ENCODE measurements at places on chromosomes 4 and X.

DNA sequence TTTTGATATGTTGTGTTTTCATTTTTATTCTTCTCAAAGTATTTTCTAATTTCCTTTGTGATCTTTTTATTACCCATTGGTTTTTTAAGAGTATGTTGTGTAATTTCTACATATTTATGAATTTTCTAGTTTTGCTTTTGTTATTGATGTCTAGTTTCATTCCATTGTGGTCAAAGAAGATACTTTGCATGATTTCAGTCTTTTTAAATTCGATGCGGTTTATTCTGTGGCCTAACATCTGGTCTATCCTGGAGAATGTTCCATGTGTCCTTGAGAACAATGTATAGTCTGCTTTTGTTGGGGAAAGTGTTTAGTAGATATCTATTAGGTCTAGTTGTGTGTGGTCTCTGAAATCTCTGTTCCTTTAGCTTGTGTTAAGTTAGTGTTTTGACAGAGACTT, 46.2 kb downstream of the PPEF1 start:
- no peak for DNase-seq
- no peak overlapping the region for H3K27ac ChIP-seq
- H3K27me3 ChIP-seq = no peaks in the 10 kb centered on the region
- no peaks in the 10 kb centered on the region for H3K36me3 ChIP-seq

- H3K27me3 ChIP-seq = no peaks in the 10 kb centered on the region
- no peaks in the 10 kb centered on the region for H3K4me1 ChIP-seq
- no peak overlapping the region for H3K4me3 ChIP-seq
- no peak for DNase-seq
- H3K27ac ChIP-seq = no peak overlapping the region
- no peaks in the 10 kb centered on the region for H3K36me3 ChIP-seq
Observed at GRCh38 chr4:60805500-60806313, 394.4 kb upstream of the ADGRL3 start.

DNA sequence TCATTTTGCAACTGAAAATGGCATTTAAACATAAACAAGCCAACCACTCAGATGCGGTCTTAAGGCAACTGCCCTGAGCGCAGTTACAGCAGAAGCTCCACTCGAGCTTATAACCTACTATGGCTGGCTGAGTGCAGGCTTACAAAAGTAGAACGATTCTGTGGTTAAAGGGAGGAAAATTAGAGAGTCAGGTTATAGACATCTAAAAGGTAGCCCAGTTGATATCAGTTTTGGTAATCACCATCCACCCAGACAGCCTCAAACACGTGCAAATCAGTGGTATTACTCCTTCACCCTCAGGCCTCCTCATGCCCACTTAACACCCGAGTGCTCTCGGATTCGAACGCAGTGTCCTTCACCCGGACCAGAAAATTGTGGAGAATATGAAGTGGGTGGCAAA, 3.1 kb downstream of the LEF1 start:
- H3K36me3 ChIP-seq = no peaks in the 10 kb centered on the region
- DNase-seq = no peak
- peaks cover 61% of the 10 kb centered on the region for H3K27me3 ChIP-seq
- peak overlapping the region; percentile 65 for H3K4me3 ChIP-seq
- peaks cover 19% of the 10 kb centered on the region for H3K4me1 ChIP-seq

DNA sequence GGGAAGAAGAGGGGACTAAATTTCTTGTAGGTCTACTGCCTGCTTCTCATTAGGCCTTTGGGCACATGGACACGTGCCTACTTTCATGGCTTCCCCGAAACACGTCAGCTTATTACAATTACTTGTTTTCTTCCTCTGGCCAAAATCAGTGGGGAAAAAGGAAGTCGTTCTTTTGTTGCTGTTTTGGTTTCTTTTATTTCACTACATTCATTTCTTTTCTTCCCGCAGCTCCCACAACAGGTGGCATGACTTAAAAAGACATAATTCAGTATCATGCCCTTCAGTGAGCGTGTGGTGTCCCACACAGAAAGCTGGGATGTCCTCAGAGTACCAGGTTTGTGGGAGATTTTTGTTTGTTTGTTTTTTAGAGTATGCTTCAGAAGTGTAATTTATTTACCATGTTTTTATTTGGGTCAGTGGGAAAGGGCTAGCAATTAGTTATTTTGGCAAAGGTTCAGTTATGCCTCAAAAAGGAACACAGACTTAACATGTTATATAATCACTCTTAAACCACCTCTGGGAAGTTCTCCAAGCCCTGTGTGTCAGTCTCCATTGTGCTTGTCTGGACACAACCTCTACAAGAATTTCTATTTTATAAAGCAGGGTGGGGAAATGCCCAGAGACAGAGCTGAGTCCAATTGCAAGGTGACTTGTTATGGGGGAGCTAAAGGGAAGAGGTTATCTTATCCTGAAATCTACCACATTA, 44.2 kb upstream of the SPRY1 start:
- no peak overlapping the region for H3K4me3 ChIP-seq
- no peak overlapping the region for H3K27ac ChIP-seq
- no peaks in the 10 kb centered on the region for H3K36me3 ChIP-seq

- no peak for DNase-seq
- H3K4me3 ChIP-seq = no peak overlapping the region
- H3K27ac ChIP-seq = no peak overlapping the region
Observed at GRCh38 chrX:15344106-15344505, 8.8 kb upstream of the PIGA start.

- no peak overlapping the region for H3K4me3 ChIP-seq
- no peaks in the 10 kb centered on the region for H3K27me3 ChIP-seq
- DNase-seq = no peak
- peaks cover 4% of the 10 kb centered on the region for H3K4me1 ChIP-seq
- peaks cover 78% of the 10 kb centered on the region for H3K36me3 ChIP-seq
Observed at GRCh38 chr4:77062856-77063255, 12.9 kb downstream of the CCNI start.

DNA sequence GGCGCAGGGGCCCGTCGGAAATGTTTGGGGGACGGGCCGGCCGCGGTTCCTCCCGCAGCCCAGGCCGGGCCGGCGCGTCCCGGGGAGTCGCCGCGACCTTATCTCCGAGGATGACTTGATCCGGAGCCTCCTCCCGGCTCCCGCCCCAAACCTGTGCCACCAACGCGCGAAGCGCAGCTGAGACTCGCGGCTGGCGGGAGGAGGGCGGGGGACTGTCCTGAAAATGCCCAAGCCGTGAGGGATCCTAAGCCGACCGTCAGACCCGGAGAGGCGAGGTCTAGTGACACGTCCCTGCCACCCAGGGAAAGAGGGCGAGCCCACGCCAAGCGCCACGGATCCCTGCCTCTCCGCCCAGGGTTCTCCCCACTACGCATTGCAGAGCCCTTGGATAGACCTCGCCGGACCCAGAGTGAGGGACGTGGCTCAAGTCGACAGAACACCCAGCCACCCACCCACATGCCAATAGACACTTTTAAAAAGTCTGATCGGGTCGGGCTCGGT, 26.9 kb downstream of the UTP14A start:
- H3K27me3 ChIP-seq = no peaks in the 10 kb centered on the region
- peak overlapping the region; percentile 48 for H3K4me3 ChIP-seq
- H3K4me1 ChIP-seq = no peaks in the 10 kb centered on the region
- DNase-seq = peak; percentile 48
- H3K27ac ChIP-seq = peak overlapping the region; percentile 41

DNA sequence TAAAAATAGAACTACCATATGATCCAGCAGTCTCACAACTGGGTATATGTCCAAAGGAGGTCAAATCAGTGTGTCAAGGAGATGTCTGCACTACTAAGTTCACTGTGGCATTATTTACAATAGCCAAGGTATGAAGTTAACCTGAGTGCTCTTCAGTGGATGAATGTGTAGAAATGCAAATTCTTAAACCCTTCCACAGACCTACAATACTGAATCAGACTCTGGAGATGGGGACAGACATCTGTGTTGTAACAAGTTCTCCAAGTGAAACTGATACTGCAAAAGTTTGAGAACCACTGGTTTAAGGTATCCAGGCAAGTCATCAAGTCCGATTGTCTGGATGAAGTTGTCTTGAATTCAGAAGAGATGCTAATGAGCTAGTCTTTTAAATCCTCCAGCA, 38.5 kb downstream of the SMAD1 start:
- no peak overlapping the region for H3K27ac ChIP-seq
- H3K4me3 ChIP-seq = no peak overlapping the region
- H3K36me3 ChIP-seq = no peaks in the 10 kb centered on the region
- DNase-seq = no peak
- H3K27me3 ChIP-seq = no peaks in the 10 kb centered on the region

DNA sequence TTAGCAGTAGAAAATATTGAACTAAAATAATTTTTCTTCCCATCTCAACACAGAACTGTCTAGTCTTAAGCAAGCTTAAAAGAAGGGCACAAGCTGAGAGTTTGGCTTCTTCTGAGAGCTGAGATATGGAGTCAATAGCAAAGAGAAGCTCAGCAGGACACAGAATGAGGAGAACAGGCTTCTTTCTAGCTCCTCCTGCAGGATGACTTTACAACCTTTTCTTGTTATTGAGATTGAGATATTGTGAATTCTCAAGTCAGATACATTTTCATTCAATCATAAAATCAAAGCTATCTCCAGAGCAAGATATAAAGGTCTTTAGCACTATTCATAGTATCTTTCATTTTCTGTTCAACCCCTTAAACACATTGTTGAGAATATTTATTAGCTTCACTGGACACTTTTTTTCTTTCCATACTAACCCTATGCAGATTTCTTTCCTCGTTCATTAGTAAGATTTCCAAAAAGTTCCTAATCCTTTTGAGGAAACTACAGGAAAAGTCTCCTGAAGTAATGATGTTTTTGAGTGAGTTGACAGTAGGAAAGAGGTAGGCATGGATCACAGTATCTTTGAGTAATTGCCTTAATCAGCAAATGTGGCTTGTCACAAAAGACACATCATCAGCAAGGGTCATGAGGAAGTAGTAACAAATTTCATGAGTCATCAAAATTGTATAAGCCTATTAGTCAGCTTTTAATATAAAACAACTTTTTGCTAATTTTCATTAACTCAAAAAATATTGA, 17.8 kb upstream of the CXCL3 start:
- H3K4me1 ChIP-seq = no peaks in the 10 kb centered on the region
- no peak for DNase-seq
- H3K4me3 ChIP-seq = no peak overlapping the region
- no peak overlapping the region for H3K27ac ChIP-seq
- H3K27me3 ChIP-seq = no peaks in the 10 kb centered on the region
- H3K36me3 ChIP-seq = no peaks in the 10 kb centered on the region

- no peak overlapping the region for H3K4me3 ChIP-seq
- DNase-seq = no peak
- H3K27me3 ChIP-seq = no peaks in the 10 kb centered on the region
- no peaks in the 10 kb centered on the region for H3K4me1 ChIP-seq
- no peaks in the 10 kb centered on the region for H3K36me3 ChIP-seq
- H3K27ac ChIP-seq = no peak overlapping the region
Observed at GRCh38 chr4:154578919-154579318, 11.6 kb downstream of the FGA start.

GRCh38 chr4:126604268-126604867, 1028.4 kb upstream of the INTU start:
- no peaks in the 10 kb centered on the region for H3K36me3 ChIP-seq
- no peaks in the 10 kb centered on the region for H3K4me1 ChIP-seq
- no peak overlapping the region for H3K4me3 ChIP-seq
- H3K27me3 ChIP-seq = no peaks in the 10 kb centered on the region
- no peak for DNase-seq
- H3K27ac ChIP-seq = no peak overlapping the region

DNA sequence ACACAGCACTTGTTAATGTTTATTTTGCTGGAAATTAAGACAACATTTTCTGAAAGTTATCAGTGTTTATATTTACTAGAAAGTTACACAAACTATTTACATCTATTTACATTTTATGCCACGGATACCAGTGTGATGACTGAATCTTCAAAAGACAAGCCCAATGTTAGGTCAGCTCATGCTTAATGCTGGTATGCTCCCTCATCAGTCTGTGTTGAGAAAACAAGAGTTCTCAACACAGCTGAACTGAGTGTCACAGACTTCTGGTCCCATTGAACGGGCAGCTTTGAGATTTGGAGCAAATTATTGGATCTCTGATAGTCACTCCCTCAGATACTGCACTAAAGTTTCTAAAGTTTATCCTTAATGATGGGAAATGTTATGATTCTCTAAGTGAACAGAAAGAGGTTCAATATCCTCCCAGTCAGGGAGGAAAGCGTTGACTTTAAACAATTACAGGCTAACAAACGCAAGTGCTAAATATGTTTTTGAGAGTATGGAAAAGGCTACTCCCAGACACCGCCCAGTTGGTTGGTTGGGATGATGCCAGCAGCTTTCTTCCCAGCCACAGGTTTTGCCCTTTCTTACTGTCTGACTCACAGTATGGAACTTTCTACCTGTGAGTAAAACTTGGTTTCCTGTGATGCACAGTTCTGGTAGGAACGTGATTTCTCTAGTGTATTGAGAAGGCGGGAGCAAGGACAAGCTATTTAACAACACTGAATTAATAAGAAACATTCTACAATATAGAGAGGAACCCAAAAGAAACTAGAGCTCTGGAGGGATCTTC, 1293.6 kb upstream of the TENM3 start:
- no peak overlapping the region for H3K27ac ChIP-seq
- no peak for DNase-seq
- no peaks in the 10 kb centered on the region for H3K36me3 ChIP-seq
- no peak overlapping the region for H3K4me3 ChIP-seq
- H3K4me1 ChIP-seq = no peaks in the 10 kb centered on the region
- no peaks in the 10 kb centered on the region for H3K27me3 ChIP-seq

- H3K27me3 ChIP-seq = no peaks in the 10 kb centered on the region
- no peaks in the 10 kb centered on the region for H3K36me3 ChIP-seq
Observed at GRCh38 chr4:143489106-143489505, 24.4 kb upstream of the SMARCA5 start.

- H3K4me3 ChIP-seq = no peak overlapping the region
- no peaks in the 10 kb centered on the region for H3K36me3 ChIP-seq
- no peaks in the 10 kb centered on the region for H3K27me3 ChIP-seq
- H3K27ac ChIP-seq = no peak overlapping the region
- DNase-seq = no peak
Observed at GRCh38 chr4:170005472-170005871, 20.7 kb downstream of the MFAP3L start.

GRCh38 chr4:7850489-7850888, 89.2 kb downstream of the AFAP1 start:
- H3K27me3 ChIP-seq = no peaks in the 10 kb centered on the region
- DNase-seq = no peak
- no peak overlapping the region for H3K4me3 ChIP-seq
- H3K27ac ChIP-seq = no peak overlapping the region

DNA sequence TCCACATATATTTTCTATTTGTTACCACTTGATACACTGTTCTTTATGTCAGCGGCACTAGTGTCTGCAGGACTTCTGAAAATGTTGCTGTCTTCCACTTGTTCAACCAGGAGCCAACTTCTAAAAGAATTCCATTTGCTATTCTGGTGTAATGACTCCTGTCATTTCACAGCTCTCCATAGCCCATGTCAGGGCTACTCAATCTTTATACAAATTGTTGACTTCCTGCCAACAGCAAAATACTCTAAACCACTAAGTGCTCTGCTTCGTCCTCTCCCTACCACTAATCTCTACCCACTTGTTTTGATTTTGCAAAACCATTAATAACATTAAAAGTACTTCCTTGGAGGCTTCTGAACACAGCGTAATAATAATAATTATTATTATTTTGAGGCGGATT, 7.2 kb downstream of the CTSO start:
- DNase-seq = no peak
- H3K27me3 ChIP-seq = no peaks in the 10 kb centered on the region
- H3K27ac ChIP-seq = no peak overlapping the region
- H3K4me3 ChIP-seq = no peak overlapping the region
- H3K36me3 ChIP-seq = peaks cover 2% of the 10 kb centered on the region

- no peak for DNase-seq
- H3K27ac ChIP-seq = peak overlapping the region; percentile 42
- no peaks in the 10 kb centered on the region for H3K36me3 ChIP-seq
- H3K4me1 ChIP-seq = peaks cover 16% of the 10 kb centered on the region
- no peaks in the 10 kb centered on the region for H3K27me3 ChIP-seq
Observed at GRCh38 chr4:72893354-72894066, 176.0 kb downstream of the COX18 start.
